Foreskin keratinocyte (primary cell): ENCODE measurements at places on chromosomes 16 and 17. TPM values are rescaled to one million over a fixed set of nuclear protein-coding genes. Genes with fewer than 3 reads are reported as not detected.

SOCS1 gene
- total RNA-seq, result 5.2 and 6.3 TPM in 2 replicates

DNA sequence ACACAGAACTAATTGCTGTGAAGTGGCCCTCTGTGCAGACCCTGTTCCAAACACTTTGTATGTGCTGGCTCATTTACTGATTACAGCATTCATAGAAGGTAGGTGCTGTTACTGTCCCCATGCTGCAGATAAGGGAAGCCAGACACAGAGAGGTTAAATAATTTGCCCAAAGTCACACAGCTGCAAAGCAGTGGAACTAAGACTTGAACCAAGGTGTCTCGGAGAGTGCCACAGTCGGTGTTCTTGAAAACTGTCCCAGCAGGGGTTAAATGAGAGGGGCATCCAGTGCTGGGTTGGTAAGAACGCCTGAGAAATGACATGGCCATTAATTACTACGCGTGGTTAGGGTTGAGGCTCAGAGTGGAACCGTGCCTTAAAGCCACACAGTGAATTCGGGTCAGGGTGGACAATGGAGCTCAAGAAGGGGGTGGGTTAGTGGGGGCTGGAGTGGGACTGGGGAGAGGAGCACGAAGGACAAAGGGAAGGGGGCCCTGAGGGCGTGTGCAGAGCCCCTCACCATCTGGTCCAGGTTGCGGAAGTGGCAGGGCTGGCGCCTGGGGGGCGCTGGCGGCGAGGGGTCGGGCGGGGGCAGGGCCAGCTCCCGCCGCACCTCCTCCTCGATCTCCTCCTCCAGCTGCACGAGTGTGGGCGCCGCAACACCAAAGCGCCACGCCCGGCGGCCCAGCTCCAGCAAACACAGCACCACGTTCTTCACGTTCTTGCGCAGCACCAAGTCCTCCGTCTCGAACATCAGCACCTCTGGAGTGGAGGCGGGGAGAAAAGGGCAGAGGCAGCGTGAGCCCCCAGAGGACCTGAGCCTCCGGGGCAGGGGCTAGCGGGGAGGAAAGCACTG, 3.3 kb downstream of the GAS2L2 start:
- no peak for DNase-seq

DNA sequence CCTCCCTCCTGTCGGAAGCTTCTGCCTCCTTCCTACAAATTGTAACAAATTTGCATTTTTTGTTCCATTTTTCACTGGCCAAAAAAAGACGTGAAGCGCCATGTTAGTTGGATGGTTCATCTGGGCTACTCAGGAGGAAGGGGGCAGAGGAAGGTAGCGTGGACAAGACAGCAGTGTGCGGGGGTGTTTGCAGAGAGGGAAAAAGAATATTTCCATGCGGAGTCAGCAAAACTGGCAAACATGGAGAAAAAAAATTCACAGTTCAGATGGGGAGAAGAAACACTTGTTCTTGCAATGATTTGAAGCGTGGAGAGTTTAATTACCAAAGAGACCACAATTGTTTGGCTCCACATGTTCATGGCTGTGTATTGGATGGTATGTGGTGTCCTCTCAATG, 138.8 kb upstream of the ERCC4 start:
- DNase-seq, result no peak

KRTAP1-5 gene
- not detected in 2 replicates for total RNA-seq

DNA sequence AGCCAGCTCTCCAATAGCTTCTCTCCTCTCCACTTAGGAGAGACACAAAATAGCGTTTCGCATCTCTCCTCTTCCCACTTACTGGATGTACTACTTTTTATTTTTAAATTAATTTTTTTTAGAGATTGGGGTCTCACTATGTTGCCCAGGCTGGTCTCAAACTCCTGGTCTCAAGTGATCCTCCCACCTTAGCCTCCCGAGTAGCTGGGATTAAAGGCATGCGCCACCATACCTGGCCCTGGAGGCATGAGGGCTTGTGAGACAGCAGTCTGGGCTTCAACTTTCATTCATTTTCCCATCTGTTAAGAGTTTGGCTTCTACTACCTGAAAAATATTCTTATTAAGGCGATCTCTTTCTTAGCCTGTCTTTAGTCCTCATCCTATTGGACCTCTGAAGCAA, 18.3 kb downstream of the SLC7A6OS start:
- DNase-seq, result no peak

- no peak for DNase-seq
Observed at GRCh38 chr16:22728167-22728836, 85.7 kb upstream of the HS3ST2 start.

DNA sequence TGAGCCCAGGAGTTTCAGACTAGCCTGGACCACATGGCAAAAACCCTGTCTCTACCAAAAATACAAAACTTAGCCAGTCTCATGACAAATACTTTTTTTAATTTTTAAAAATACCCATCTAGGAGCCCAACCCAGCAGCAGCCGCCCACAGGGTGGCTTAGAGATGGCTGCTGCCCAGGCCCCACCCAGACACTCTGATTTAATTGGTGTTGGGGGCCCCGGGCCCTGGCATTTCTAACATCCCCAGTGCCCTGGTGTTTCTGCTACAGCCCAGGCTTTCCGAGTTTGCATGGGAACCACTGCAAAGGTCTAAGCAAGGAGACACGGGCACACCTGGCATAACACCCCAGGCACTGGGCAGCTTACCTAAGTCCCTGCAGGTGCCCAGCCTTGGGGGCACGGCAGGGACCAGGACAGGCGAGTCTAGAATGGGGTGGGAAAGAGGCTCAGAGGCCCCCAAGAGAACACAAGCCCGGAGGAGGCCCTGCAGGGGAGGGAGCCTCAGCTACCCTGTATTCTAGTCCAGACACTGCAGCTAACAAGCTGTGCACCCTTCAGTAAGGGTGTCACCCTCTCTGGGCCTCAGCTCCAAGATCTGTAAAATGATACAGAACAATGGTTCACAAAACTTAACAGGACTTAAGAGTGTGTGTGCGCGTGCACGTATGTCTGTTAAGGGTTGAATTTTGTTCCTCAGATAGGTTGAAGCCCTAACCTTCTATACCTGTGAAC, 48.8 kb downstream of the RMI2 start:
- no peak for DNase-seq

MYCBPAP gene
- total RNA-seq, result 7.8 and 13.7 TPM in 2 replicates

TBC1D3G gene
- total RNA-seq, result not detected in 2 replicates

CD300A gene
- not detected in 2 replicates for total RNA-seq

TMEM92 gene
- total RNA-seq, result 2.8 and 6.5 TPM in 2 replicates

LGALS3BP gene
- 339 and 389 TPM in 2 replicates for total RNA-seq

- no peak for DNase-seq
Observed at GRCh38 chr16:57794849-57795430, 7.4 kb downstream of the KIFC3 start.

- DNase-seq, result no peak
Observed at GRCh38 chr17:38353086-38353604, 1.5 kb downstream of the SOCS7 start.

MYO15B gene
- total RNA-seq, result 0.67 and 0.75 TPM in 2 replicates

KCNAB3 gene
- 0.78 and 1.0 TPM in 2 replicates for total RNA-seq

FOXL1 gene
- 0.46 and 0.51 TPM in 2 replicates for total RNA-seq

DNA sequence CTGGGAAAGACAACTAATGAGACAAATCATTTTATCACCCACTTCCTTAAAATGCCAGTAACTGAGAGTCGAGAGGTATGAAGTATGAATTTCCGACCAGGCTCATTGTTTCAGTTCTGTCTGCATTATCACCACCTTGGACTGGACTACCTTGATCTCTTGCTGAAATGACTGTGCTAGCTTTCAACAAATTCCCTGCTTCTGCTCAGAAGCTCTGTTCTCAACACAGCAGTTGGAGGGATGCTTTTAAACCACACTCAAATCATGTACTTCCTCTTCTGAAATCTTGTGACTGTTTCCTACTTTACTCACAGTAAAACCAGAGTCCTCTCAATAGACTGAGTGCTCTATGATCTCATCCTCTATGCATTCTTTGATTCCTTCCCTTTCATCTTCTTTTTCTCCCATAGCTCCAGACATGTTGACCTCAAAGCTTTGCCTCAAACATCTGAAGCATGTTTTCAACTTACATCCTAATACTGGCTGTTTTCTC, 195.8 kb downstream of the KCNJ2 start:
- peak; percentile 23 for DNase-seq

DNA sequence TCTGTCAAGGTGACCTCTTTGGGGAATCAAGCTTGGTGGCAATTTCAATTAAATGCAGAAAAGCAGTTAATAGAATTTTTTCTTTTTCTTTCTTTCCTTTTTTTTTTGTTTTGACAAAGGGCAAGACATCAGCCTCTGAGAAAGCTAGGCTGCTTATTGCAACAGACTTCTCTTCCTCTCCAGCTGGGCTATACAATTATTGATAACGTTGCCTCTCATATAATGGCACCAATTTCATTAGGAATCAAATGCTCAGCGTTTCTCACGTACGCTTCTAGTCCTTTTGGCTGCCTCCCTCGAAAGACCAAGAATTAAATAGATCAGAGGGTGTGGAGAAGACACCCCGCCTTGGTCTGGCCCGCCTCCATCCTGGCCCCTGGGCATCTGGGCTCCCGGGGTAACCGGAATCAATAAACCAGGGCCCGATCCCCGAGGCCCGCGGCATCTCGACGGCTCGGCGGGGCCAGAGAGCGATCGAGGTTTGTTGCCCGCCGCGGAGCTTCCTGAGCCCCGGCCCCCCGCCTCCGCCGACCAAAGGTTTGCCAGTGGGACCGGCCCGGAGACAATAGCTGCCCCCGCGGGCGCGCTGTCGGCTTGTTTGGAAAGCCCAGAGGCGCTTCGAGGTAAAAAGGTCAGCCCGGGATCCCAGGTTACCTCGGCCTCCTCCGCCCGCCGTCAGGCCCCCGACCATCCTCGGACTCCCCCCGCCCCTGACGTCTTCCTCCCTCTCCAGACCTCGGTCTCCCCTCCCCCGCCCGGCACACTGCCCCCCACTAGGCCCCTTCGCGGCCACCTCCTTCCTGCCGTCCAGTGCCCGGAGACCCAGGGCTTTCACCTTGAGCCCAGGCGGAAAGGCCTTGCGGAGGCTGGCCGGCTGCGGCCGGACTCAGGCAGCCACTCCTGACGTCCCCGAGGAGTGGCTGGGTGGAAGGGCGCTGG, 3.9 kb downstream of the HOXB1 start:
- DNase-seq, result no peak

SKAP1 gene
- total RNA-seq, result not detected in 2 replicates

KRTAP17-1 gene
- not detected in 2 replicates for total RNA-seq

GRCh38 chr16:89934611-89935553, 11.7 kb downstream of the TUBB3 start:
- DNase-seq, result no peak

DNA sequence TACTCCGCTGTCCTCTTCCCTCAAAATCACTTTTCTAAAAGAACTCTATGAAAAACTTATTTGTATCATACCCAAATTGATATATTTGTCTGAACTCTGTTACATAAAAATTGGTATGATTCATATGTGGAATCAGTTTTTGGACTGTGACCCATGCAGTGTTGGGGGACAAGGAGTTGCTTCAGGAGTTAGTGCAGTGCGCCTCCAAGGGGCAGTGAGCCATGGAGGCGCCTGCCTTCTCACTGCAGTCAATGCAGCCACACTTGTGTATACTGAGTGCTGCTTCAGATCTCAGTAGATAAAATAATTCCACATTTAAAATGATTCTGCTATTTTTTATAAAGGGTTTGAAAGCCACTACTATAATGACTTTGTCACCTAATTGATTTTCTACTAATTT, 32.5 kb downstream of the DGKE start:
- DNase-seq, result no peak

- no peak for DNase-seq
Observed at GRCh38 chr17:31794111-31794510, 64.9 kb downstream of the COPRS start.

GRCh38 chr16:81212830-81213465, 25.5 kb upstream of the BCO1 start:
- DNase-seq, result no peak
